ENCODE measurements at places on chromosomes 2 and 18.

- DNase-seq, result no peak
Measured at GRCh38 chr18:48555465-48555995, 16.7 kb downstream of the CTIF start.

GRCh38 chr2:137942833-137943677 lies 21.2 kb upstream of the HNMT start:
- DNase-seq, result no peak

DNA sequence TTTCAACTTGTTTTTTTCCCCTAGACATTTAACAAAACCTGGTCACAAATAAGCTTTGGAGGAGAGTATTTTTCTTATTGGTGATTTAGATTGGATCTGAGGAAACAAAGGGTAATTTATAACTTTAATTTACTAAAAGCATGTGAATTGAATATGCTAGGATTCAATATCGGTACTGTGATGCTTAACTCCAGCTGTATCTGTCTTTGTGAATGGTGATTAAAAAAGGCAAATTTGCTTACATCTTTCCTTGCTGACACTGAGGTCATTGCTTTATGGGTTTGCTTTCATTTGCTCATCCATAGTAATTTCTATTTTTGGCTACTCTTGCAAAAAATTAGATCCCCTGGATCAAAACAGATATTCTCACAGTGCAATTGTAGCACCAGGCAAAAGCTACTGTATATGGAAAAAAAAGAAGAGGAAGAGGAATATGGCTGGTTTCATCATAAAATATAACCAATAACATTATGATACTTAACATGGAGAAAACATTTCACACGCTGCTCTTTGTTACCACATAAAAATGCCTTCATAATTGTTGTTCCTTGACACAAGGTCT lies 832.0 kb upstream of the ZEB2 start:
- no peak for DNase-seq

GRCh38 chr2:79903222-79904000 lies 390.6 kb downstream of the CTNNA2 start:
- no peak for DNase-seq

- DNase-seq, result no peak
Measured at GRCh38 chr2:108956375-108956774, 32.6 kb downstream of the EDAR start.

- DNase-seq, result no peak
Measured at GRCh38 chr2:69694894-69695849, 46.8 kb upstream of the ANXA4 start.

- DNase-seq, result no peak
Measured at GRCh38 chr2:7430869-7431641, 513.8 kb downstream of the RNF144A start.

GRCh38 chr2:61493523-61493942 lies 22.6 kb upstream of the USP34 start:
- DNase-seq, result no peak

DNA sequence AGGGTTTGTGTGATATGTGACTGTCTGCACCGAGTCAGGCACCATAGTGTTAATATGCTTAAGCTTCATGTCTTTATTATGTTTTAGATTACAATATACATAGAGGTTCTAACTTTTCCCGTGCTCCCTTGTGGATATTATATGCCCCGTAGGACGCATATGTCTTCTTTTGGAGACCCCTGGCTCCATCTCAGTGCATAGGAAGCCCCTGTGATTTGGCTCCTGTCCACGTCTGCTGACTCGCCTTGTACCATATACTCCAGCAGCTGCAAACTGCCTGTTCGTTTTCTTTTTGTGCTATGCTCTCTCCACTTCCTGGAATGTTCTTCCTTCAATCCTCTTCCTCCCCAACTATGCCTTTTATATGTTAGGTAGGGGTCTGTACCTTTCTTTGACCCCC lies 110.9 kb downstream of the PTRHD1 start:
- no peak for DNase-seq

DNA sequence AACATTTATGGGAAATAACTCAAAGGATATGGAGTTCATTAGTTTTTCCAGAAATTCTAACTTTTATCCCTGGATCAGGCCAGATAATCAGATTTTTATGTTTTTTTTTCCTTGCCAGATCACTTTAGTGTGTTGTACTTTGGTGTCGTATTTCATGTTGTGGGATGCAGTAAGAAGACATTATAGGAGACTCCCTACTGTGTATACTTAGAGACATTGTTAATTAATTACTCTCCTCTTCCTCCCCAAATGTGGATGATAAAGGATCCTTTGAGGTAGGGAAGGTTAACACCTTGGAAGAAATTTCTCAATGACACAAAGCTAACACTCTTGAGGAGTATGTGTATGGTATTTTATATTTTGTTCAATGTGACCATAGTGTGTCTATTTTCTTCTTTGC lies 120.5 kb downstream of the LYPD6B start:
- DNase-seq, result no peak

DNA sequence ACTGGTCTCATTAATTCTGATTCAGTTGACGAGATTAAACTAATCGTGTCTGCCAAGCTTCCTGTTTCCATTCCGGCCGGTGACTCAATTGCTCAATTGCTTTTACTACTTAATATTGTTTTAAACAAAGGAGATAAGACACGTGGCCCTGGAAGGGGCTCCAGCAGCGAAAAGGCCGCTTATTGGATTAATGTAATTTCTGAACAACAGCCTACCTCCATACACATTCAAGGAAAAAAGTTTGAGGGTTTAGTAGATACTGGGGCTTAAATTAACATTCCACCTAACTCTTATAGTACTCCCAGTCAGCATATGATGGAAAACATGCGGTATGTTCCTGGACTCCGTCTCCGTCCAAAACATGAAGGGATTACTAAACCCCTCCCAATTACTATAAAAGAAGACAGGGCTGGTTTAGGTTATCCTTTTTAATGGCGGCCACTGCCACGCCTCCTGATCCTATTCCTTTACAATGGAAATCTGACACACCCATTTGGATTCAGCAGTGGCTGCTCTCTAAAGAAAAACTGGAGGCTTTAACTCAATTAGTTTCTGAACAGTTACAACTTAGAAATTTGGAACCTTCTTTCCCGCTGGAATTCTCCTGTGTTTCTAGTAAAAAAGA lies 27.1 kb downstream of the VPS54 start:
- DNase-seq, result no peak

- no peak for DNase-seq
Measured at GRCh38 chr2:23385351-23385747, 370 bp downstream of the KLHL29 start.

- no peak for DNase-seq
Measured at GRCh38 chr2:60628615-60629304, 75.3 kb upstream of the BCL11A start.

GRCh38 chr18:35703043-35703688 lies 121.6 kb downstream of the GALNT1 start:
- no peak for DNase-seq

GRCh38 chr18:5197032-5197434 lies at the start of gene AKAIN1:
TSS of gene AKAIN1 (minus strand) at chr18:5197257. CDS start at chr18:5197053, 204 bp downstream.
- DNase-seq, result no peak

DNA sequence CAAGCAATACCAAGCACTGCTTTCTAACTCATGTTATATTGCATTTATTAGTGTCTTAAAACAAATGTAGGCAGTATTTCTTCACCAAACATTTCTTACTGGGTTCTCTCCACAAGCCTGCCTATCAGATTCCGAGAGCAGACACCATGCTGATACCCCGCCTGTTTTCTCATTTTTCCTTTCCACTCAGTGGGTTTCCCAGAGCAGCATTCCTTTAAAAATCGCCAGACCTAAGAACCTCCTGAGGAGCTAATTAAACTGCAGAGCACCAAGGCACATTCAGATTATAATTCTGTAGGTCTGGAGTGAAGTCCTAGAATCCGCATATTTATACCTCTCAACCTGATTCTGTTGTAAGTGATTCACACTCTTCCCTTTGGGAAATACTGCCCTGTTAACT lies 405.6 kb downstream of the TNS1 start:
- DNase-seq, result no peak

Data from epithelial cell of proximal tubule (primary cell).